ENCODE measurements at places on chromosomes 7 and 10.

GRCh38 chr10:108567899-108568752, 1355.2 kb downstream of the XPNPEP1 start:
- no peak for DNase-seq

- DNase-seq: no peak
Observed at GRCh38 chr7:117381362-117381761, 45.9 kb downstream of the ASZ1 start.

DNA sequence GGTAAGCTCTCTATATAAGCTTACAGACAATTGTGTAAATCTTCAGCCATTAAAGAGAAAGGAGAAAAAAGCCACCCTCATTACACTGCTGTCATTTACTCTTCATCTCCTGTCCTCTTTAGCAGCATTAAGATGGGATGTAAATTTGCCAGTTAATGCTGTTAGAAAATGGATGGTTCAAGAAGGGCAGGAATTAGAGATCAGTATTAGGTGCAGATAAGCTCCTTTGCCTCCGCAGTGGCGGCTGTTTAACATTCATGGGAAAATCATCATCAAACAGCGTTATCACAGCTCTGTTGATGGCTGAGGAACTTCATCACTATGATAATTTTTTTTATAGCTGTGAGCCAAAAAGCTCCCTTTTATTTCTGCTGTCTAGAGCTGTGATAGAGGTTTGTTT, 61.8 kb upstream of the FAM204A start:
- no peak for DNase-seq

DNA sequence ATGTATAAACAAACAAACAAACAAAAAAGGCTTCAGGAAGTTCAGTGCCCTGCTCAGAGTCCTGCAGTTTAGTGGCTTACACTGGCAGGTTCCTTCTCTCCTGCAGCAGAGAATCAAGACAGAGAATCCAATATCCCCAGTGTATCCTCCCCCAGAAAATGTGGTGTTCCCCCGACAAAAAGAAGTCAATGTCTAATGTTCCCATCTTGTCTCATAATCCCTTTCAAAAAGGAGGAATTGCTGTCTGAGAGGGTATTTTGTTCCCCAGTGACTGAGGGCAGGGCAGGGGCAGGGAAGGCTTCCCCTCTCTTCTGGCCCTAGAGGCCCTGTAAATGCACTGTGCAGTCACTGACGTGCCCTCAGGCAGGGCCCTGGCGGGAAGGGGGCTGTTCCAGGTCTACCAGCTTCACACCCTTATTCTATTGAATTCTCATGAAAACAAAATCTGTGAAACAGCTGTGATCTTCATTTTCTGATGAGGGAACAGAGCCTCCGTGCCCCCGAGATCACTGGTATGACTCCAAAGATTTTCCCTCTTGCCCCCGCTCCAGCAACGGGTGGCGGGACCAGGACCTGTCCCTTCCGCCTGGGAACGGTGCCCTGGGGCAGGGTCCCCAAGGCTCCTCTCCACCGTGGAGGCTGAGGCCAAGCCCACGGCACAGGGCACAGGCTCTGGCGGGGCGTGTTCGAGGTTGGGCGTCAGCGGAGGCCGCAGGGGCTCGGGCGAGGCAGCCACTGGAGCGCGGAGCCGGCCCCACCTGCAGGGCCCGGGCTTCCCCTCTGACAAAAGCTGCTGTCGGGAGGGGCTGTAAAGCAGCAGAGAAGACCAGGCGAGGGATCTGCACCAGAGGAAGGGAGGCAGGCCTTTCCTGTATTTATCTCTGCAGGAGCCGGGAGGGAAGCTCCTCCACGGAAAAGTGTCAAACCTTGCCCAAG, 13.4 kb upstream of the WDFY4 start:
- no peak for DNase-seq

GRCh38 chr10:103803941-103804340, 51.4 kb downstream of the SH3PXD2A start:
- DNase-seq: no peak

GRCh38 chr7:101308245-101309085, 13.1 kb downstream of the IFT22 start:
- DNase-seq: no peak

Data from stimulated activated CD8-positive, alpha-beta memory T cell treated with anti-CD3 and anti-CD28 coated beads, Interleukin-7, amount 100 ng/mL, for 1 hour (primary cell).